Stimulated activated naive CD4-positive, alpha-beta T cell (primary cell): ENCODE measurements at places on chromosomes 1 and 21.
A peak's percentile ranks its signal among the peaks of the same experiment; 100 is the strongest.

DNA sequence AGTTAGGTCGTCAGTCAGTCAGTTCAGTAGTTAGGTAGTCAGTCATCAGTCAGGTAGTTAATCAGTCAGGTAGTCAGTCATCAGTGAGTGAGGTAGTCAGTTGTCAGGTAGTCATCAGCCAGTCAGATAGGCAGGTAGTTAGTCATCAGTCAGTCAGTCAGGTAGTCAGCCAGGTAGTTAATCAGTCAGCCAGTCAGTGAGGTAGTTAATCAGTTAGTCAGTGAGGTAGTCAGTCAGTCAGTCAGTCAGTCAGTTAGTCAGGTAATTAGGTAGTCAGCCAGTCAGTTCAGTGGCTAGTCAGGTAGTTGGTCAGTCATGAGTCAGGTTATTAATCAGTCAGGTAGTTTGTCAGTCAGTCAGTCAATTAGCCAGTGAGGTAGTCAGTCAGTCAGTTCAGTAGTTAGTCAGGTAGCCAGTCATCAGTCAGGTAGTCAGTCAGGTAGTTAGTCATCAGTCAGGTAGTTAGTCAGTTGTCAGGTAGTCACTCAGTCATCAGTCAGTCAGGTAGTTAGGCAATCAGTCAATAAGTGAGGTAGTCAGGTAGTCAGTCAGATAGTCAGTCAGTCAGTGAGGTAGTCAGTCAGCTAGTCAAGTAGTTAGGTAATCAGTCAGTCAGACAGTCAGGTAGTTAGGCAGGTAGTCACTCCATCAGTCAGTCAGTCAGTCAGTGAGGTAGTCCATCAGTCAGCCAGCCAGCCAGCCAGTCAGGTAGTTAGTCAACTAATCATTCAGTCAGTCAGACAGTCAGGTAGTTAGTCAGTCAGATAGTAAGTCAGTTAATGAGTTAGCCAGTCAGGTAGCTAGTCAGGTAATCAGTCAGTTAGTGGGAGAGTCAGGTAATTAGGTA lies 16.2 kb downstream of the KRTAP10-1 start:
- no peak for DNase-seq

DNA sequence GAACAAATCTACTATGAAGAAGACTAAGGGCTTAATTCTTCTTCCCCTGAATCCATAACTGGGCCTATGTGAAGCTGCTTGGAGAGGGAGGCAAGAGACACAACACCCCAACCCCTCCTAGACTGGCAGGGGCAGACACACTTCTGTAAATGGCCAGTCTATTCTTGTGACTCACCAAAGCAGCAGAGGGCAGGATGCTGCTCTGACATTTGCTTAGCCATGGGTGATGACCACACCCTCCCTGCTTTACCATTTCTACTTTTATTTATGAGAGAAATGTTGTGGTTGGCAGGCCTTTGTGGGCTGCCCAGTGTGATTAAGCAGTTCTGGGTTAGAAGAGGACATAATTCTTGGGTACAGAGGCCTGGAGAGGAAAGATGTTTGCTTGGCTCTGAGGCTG lies 189.8 kb upstream of the DPYD start:
- DNase-seq: no peak

GRCh38 chr1:19625291-19625937 lies 18.7 kb upstream of the NBL1 start:
- DNase-seq: no peak

GRCh38 chr1:89657886-89658285 lies 25.0 kb downstream of the LRRC8C start:
- DNase-seq: peak; percentile 60

- no peak for DNase-seq
Observed at GRCh38 chr1:161106431-161106830, 8.3 kb downstream of the KLHDC9 start.

- no peak for DNase-seq
Observed at GRCh38 chr1:54487571-54488050, 60.4 kb upstream of the ACOT11 start.

- no peak for DNase-seq
Observed at GRCh38 chr1:248788327-248788726, 32.8 kb upstream of the LYPD8 start.

- peak; percentile 54 for DNase-seq
Observed at GRCh38 chr1:181083842-181084605, 4.5 kb upstream of the IER5 start.

GRCh38 chr1:86156566-86157455 lies at the start of gene COL24A1:
COL24A1 (minus strand) TSS chr1:86156772; CDS start chr1:86156396, 376 bp downstream.
- DNase-seq: no peak

GRCh38 chr1:112575154-112575804 lies 43.7 kb downstream of the ST7L start:
- no peak for DNase-seq

DNA sequence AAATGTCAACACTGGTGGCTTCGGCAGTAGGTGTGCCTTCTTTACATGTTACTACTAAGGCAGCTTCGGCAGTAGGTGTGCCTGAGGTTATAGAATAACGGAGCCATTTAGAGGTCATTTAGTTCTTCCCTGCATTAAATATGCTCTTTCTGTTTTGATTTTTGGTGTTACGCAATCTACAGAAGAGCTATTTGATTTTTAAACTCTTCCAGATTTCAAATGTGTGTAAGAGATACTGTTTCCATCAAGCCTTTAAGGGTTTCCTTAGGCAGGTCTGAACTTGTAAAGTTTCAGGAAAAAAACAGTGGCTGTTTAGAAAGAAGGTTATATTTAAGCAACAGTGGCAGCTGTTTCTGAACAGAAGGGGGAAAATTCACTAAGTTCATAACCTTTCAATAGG lies 54.8 kb downstream of the PIK3R3 start:
- no peak for DNase-seq

DNA sequence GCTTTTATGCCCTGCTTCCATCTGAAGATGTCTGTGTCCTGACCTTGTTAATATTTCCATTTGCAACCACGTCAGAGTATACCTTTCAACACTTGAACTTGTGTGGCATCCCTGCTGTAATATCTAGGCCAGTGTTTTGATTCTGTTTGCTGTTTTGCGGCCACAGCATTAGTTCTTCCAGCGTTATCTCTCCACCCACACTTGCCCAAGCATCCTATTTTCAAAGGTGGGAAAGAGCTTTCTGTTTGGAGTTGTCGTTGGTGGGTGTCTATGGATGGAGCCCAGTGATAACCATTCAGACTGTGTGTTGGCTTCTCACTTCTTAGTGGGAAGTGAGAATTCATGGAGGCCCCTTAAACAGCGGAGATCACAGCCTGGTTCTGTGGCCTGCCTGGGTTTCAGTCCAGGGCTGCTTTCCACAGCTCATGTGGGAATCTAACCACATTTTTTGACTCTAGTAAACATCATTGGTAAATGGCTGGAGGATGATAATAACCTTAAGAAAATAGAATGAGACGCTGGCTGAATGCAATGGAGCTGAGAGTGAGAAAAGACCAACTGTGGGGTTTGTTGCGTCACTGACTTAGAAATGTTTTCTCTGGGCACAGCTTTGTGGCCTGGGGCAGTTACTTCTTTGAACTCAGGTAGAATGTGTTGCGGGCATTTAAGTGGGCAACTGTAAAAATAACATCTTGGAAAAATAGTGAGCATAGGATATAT lies 7.6 kb downstream of the TENT5C start:
- DNase-seq: no peak

GRCh38 chr1:215844777-215845176 lies 277.7 kb downstream of the KCTD3 start:
- DNase-seq: no peak

DNA sequence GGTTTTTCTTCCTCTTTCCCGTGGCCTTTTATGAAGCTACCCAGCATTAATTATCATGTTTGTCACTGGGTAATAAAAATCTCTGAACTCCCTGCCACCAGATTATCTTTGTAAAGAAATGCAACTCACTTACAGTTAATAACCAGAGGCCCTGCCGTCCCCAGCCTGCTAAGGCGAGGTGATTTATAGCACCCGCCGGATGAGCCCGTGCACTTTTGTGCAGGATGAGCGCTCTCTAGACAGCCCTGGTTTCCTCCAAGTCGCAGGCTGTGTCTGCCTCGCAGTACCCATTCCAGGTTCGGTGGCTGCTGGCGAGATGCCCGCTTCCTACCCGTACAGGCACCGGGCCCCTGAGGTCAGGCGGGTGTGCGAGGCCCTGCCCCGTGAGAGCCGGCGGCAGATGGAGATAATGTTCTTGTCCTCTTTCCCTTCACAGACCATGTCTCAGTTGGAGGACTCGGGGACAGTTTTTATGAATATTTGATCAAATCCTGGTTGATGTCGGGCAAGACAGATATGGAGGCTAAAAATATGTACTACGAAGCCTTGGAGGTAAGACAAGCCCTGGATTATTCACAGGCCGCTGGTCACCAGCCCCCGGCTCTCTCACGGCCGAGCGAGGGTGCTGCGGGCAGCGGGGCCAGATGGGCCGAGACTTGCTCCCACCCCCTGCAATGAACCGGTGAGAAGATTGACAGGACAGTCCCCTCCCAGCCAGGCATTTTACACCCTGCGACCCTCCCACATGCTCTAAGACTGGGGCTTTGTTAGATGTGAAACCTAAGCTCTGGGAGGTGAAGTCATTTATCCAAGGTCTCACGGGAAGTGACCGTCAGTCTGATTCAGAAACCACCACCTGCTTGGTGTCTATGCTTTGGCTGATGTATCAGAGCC lies 28.5 kb upstream of the SELENON start:
- DNase-seq: peak; percentile 63

GRCh38 chr1:109650609-109651008 lies 5.3 kb upstream of the GSTM4 start:
- DNase-seq: no peak

DNA sequence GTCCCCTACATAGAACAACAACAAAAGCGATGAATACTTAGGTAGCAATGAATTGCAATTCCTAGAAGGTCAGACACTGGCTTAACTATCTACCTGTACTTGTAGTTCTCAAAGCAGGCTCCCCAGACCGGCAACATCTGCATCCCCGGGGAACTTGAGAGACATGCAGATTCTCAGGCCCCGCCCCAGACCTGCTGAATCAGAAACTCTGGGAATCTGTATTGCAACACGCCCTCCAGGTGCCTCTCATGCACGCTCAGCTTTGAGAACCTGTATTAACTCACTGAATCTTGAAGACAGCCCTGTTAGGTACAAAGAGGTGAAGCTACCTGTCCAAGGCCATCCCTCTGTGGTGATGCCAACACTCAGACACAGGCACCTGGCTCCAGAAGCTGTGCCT lies 128.1 kb downstream of the KAZN start:
- DNase-seq: no peak

DNA sequence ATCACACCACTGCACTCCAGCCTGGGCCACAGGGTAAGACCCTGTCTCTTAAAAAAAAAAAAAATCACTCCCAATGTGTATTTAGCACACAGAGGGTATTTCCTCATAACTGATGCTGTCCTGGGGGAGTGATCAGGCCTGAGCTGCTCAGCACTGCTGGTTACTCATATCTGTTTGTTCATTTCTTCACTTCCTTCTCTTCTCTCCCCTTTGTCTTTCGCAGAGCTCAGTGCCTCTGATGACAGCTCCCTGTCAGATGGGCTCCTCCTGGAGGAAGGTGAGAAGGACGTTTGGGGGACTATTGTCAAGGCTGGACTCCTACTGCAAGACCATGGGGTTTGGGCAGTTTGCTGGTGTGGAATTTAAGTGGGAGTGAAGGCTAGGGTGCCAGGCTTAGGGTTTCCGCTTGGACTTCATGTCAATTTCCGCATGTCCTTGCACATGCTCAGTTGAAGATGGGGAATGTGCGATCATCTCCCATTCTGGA lies 13.0 kb downstream of the INAVA start:
- no peak for DNase-seq

GRCh38 chr1:185565302-185565701 lies 168.9 kb upstream of the HMCN1 start:
- no peak for DNase-seq
